BE2C (cell line): ENCODE measurements at places on chromosomes 4 and X.
A peak's percentile ranks its signal among the peaks of the same experiment; 100 is the strongest.

- DNase-seq: no peak
Observed at GRCh38 chr4:173046818-173047217, 121.8 kb upstream of the GALNT7 start.

DNA sequence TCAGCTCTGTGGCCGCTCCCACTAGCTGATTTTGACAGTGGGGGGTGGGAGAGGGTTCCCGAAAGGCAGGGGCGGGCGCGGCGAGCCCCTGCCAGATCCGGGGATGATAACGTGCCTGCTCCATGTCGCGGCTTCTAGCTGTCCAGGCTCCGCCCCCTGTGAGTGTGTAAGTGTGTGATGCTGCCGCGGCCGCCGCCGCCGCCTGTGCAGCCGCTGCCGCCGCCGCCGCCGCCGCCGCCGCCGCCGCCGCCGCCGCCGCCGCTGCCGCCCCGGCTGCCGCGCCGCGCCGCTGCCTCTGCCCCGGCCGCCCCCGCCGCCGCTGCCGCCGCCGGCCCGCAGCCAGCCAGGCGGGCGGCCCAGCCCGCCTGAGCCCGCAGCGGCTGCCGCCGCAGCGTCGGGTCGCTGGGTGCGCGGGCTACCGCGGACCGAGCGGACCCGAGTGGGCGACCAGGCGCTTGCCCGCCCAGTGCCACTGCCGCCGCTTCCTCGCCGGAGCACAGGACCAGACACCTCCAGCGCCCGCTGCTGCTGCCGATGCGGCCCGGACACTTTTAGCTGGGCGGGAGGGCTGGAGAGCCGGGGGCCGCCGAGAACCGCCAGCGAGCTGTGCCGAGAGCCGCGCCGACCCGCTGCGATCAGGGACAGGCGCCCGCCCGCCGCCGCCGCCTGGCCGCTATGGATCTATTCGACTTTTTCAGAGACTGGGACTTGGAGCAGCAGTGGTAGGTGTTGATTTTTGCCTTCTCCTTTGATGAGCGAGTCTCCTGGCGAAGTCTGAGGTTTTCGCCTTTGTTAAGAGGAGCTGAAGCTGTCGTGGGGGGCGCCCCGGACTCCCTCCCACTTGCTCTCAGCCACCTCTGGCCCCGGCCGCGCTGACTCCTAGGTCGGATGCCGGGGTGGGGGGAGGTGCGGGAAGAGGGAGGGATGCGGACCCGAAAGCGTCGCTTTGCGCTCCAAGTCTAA lies at the start of gene AFF2:
Gene AFF2 (plus strand): TSS at position 195 of the 963 bp plus-strand sequence. CDS start 481 bp downstream, at position 676.
- DNase-seq: peak; percentile 13

DNA sequence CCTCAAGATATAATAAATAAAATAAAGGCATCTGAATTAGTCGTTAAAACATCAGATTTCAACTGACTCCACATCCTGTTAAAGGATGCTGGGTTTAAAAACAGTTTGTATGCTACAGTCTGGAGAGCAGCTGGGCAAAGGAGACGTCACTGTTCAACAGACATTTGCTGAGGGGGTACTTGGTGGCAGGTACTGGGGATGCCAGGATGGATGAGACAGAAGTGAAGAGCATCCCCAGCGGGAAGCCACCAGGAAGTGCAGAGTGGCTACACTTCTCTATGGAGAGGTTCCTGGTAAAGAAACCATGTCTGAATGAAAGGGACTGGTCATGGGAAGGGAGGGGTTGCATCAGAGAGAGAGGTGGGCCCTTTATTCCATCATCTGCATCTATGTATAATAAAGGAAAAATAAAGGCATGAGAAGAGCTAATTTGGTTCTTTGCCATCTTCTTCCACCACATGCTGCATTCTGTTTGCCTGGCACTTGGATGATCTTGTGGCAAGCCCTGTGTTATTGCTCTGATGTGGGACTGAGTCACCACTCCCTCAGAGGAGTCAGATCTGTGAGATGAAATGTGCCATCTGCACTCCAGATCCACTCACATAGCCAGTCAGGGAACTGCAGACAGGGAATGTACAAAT lies 145.0 kb downstream of the SOWAHB start:
- peak; percentile 48 for DNase-seq

DNA sequence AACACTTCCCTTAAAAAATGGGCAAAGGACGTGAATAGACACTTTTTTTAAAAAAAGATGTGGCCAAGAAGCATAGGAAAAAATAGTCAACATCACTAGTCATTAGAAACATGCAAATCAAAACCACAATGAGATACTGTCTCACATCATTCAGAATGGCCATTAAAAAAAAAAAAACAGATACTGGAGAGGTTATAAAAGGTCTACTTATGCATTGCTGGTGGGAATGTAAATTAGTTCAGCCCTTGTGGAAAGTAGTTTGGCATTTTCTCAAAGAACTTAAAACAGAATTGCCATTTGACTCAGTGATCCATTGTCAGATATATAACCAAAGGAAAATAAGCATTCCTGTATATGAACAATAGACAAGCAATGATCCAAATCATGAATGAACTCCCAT lies 352.8 kb upstream of the EPHA5 start:
- no peak for DNase-seq

DNA sequence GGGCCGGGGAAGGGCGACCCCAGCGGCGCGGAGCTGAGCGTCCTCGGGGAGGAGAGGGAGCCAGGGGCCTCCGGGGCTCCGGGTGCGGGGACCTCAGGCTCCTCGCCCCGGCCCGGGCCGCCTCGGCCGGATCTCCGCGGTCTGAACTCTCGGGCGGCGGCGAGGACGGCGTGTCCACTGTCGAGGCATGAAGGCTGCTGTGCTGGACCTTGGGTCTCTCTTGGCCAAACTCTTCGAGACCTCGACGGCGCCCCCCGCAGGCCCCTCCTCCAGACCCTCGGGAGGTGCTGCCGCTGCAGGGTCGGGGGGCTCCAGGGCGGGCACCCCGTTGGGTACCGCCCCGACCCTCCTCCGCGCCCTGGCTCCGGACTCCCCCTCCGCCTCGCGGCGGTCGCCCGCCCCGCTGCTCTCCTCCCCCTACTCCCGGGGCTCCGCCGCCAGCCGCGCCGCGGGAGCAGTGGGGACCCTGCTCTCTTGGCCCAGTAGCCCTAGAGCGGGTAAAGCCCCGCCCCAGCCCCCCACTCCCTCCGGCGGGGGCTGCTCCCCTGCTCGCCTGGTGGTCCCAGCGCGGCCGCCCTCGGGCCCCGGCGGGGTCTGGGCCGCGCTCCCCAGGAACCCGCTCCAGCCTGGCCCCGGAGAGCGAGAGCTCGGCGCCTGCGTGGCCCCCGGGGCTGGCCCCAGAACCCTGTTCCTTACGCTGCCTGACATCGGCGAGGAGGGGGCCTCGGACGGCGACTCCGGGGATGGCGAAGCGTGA lies 564 bp downstream of the FAM149A start:
- DNase-seq: no peak

GRCh38 chr4:156971676-156972378 lies at the start of gene PDGFC:
PDGFC (minus strand) TSS chr4:156971799; CDS start chr4:156970903, 896 bp downstream.
- peak; percentile 35 for DNase-seq

- no peak for DNase-seq
Observed at GRCh38 chrX:148691456-148691855, 191.0 kb downstream of the AFF2 start.

DNA sequence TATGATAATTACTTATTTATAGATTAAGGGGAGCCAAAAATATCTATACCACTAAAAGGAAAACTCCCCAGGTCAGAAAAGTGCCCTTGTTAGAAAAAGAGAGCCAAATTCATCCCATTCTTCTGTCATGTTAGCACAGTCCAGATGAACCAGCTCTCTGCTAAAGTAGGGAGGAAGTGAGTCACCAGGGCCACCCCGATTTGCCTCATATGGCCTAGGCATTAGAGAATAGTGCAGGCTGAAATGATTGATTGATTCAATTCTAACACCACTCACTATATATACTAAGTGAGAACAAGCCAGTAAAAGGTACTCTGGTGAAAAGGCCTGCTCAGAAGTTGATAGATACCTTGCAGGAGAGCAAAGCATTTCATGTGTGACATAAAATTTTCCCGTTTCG lies 94.5 kb downstream of the SRPX start:
- no peak for DNase-seq

- no peak for DNase-seq
Observed at GRCh38 chrX:120463241-120463640, 5.9 kb downstream of the LAMP2 start.

GRCh38 chr4:180134091-180134866 lies 2108.9 kb upstream of the TENM3 start:
- peak; percentile 45 for DNase-seq

- DNase-seq: no peak
Observed at GRCh38 chr4:188130355-188130754, 8.9 kb upstream of the TRIML1 start.

GRCh38 chrX:47283015-47283771 lies 50.4 kb downstream of the USP11 start:
- DNase-seq: peak; percentile 26

GRCh38 chrX:104742355-104742754 lies 176.4 kb downstream of the IL1RAPL2 start:
- DNase-seq: no peak

GRCh38 chrX:57528670-57529255 lies 63.0 kb upstream of the ZXDB start:
- DNase-seq: peak; percentile 11

DNA sequence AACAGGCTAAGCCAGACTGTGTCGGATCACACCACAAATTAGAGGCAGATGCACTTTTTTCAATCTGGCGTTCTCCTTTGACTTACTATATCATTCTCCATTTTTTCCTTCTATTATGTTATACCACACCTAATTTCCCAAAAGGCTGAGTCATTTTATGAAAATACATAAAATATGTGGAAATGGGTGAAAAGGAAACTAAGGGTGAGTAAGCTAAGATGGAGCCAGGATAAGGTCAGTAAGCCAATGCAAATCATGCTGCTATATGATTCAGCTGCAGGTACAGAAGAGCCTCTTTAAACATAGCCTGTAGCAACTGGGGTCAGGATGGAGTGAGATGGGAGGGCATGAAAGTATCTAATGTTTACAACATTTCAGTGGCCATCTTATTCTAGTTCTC lies 94.0 kb upstream of the TEX13A start:
- DNase-seq: no peak

- DNase-seq: no peak
Observed at GRCh38 chrX:136907621-136908020, 27.1 kb upstream of the RBMX start.

DNA sequence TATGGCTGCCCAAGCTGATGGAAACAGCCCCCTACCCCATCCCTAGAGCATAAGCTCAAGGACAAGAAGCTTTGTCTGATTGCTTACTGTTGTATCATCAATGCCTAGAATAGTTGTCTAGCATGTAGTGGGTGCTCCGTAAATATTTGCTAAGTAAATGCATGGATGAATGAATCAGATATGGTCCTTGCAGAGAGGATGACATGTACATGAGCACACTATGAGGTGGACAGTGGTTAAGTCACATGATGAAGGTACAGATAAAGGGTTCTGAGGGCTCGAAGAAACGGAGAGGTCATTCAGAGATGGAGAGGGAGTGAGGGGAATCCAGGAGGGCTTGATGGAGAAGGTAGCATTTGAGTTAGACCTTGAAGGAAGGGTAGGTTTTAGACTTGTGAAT lies 214.2 kb downstream of the RBMX2 start:
- no peak for DNase-seq

- peak; percentile 38 for DNase-seq
Observed at GRCh38 chr4:163048447-163048846, 118.2 kb downstream of the NAF1 start.

DNA sequence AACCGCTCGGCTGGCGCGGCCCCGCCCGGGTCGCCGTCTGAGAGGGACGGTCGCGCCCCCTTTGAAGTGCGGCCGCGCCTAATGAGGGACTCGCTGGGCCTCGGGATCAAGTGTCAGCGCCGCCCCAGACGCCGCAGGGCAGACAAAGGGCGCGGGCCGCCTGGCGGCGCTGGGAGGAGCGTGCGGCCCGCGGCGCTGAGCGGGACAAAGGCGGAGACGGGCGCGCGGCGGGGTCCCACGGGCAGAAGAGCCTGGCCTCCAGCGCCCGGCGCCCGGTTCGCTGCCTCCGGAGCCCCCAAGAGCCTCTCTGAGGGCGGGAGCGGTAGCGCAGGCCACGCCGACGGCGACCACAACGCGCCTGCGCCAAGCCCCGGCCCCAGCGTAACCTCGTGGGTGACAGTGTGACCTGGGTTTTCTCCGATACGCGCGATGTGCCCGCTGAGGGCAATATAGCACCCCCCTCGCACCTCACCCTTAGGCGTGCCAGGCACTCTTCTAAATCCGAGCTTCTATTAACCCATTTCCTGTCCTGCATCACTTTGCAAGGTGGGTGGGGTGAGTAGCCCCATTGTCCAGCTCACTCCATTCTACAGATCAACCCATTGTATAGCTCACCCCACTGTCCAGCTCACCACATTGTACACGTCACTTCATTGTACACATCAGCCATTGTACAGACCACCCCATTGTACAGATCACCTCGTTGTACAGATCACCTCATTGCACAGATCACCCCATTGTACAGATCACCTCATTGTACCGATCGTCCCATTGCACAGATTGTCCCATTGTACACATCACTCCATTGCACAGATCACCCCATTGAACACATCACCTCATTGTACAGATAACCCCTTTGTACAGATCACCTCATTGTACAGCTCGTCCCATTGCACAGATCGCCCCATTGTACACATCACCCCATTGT lies 33.7 kb upstream of the STX18 start:
- peak; percentile 77 for DNase-seq

GRCh38 chr4:14234307-14234706 lies 606.8 kb upstream of the BOD1L1 start:
- no peak for DNase-seq

DNA sequence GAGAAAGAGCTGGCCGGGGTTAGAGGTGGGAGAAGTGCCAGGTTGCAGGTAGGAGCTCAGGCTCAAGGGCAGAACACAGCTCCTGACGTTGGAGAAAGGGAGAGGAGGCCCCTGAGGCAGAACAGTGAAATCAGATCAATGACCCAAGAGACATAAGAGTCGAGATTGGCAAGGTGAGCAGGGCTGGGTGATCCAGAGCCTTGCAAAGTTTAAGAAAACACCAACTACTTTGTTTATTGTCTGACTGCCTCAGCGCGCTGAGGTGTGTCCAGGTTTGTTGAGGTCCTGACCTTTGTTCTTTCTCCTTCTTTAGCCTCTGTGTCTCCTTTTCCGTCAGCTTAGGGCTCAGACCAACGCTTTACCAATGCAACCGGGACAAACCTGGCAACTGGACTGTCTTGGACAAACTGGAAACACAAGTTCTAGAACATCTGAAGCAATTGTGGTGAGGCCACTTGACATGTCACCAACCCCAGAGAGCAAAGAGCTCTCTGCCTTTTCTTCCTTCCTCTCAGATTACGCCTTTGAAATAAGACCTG lies 28.3 kb downstream of the CHRNA9 start:
- DNase-seq: no peak

GRCh38 chr4:566508-567295 lies 9.4 kb downstream of the TMEM271 start:
- no peak for DNase-seq

DNA sequence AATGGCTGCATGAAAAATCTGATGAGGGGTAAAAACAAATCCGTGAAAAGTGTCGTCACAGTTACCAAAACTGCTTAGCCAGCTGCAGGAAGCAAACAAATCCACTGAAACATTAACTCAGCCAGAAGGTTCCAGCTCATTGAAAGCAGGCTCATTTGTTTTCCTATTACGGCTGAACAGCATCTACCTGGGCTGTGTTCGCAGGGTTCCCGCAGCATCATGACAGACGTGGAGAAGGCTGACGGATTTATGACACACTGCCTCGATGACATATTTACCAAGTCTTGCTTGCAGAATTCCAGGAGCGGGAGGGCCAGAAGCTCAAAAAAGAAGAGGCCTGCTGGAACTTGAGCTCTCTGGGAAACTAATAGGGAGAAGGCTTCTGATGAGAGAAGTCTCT lies 781.1 kb downstream of the RAB28 start:
- DNase-seq: no peak

GRCh38 chr4:10664408-10664807 lies 20.2 kb downstream of the CLNK start:
- no peak for DNase-seq

- DNase-seq: peak; percentile 12
Observed at GRCh38 chr4:42906891-42907759, 14.6 kb downstream of the GRXCR1 start.
